ENCODE measurements at places on chromosomes 6 and 20.

GRCh38 chr20:25574411-25574810, 10.9 kb downstream of the NINL start:
- no peak for DNase-seq

DNA sequence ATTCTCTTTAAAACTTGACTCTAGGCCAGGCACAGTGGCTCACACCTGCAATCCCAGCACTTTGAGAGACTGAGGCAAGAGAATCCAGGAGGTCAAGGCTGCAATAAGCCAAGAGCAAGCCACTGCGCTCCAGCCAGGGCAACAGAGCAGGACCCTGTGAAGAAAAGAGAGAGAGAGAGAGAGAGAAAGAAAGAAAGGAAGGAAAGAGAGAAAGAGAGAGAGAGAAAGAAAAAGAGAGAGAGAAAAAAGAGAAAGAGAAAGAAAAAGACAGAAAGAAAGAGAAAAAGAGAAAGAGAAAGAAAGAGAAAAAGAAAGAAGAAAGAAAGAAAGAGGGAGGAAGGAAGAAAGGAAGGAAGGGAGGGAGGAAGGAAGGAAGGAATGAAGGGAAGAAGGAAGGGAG, 76.7 kb downstream of the RIN2 start:
- DNase-seq = no peak

DNA sequence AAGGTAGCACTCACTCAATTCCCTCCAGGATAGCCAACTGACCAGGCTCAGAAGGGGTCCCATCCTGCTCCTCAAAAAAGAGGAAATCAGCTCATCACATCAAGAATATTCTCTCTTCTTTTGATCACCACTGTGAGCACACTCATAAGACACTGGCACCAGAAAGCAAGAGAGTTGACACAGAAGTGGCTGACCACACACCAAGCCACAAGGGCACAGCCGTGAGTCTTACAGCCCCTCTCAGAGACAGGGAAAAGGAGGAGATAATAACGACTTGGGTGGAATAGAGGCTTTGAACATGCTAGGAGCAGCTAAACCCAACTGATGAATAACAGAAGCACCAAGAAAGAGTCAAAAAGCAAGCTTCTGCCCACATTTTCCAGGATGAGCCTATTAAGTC, 249.1 kb upstream of the PREP start:
- no peak for DNase-seq

DNA sequence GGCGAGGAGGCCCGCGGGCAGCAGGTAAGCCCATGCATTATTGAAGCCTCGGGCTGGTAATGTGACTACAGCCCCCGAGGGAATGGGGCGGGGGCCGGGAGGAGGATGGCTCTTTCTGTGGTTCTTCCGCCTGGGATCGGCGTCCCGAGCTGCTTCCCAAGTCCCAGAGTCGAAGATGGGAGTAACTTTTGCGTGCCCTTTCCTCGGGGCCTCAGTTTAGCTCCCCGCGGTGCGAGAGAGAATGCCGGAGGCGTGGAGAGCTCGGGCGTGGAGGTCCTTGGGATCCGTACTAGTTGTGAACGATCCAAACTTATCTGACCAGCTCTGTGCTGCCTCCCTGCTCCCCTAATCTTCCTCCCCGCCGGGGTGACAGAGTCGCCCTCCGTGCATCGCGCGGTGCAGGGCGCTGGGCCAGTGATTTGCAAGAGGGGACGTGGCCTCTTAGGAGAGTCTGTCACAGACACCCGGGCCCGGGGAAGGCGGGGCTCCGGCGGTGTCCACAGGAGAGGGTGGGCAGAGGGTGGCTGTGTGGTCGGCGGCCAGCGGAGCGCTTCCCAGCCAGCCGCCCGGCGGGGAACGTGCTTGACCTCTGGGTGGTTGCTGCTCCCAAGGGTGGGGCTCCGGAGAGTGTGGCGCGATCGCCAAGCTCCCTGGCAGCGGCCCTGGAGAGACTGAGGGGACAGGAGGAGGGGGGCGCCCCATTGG, 815 bp downstream of the UTRN start:
- DNase-seq = no peak

GRCh38 chr6:41371461-41371991, 36.1 kb downstream of the NCR2 start:
- no peak for DNase-seq

GRCh38 chr6:71395731-71396409, 107.3 kb downstream of the OGFRL1 start:
- no peak for DNase-seq

- no peak for DNase-seq
Measured at GRCh38 chr20:41072190-41072863, 43.7 kb downstream of the TOP1 start.

DNA sequence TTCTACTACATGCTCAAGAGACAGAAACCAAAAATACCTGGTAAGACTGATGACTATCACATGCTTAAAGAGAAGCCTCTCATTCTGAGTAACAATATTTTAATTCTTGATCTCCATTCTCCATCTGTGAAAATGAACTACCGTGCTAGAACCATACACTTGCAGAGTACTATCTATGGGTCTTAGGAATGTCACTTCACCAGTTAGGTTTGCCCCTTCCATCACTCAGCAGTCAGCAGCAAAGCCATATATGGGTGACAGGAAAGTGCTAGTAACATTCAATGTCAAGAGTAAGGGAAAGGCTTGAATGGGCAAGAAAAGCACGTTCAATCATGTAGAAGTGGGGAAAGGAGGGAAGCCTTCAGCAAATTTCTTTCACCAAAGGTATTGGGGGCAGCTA, 2.3 kb downstream of the DNAAF9 start:
- no peak for DNase-seq

GRCh38 chr6:25017932-25018567, 82.3 kb upstream of the RIPOR2 start:
- DNase-seq = peak; percentile 41
